ENCODE measurements at places on chromosomes 16 and 17.

DNA sequence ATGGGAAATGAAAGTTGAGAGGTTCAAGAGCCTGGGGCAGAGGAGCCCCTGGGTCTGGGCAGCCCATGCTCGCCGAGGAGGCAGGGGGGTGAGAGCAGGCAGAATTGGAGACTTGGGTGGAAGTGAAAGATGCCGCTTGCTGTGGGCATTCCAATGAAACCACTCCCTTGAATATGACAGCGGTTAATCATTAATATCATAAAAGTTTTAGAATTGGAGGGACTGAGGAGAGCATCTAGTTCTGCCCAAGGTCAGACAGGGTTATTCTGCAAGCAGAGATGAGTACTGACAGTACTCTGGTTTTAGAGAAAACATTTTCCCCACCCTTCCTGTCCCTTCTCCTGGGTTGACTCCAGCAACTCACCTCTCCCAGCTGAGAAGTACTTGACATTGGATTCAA is 180.2 kb downstream of the MSI2 start:
- DNase-seq = no peak

DNA sequence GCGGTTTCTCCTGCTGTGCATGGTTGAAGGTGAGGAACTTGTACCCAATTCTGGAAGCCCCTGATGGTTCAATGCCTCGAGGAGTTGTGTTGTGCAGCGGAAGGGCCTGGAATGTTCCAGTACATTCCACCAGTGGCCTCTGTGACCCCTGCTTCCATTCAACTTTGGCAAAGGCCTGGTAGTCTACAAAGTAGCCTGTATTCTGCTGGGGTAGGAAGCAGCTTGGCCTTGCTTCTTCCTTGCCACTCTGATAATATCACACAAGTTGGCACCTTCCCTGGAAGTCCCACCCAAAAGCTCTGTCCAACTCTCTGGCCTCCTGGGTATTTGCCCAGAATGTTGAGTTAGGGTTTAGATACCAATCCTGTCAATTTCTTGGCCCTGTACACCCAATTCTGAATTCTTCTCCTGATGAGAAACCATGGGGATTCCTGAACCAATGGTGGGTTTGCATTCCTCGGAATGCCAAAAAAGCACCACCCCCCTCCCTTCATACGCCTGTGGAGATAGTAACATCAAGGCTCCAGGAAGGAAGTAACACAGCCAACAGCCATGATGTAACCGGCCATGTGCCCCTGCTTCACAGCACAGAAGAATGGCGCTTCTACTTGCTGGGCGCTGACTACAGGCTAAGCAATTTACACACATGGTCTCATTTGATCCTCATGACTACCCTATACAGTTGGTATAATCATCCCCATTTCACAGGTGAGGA is 11.8 kb upstream of the FAM117A start:
- no peak for DNase-seq

- no peak for DNase-seq
Observed at GRCh38 chr17:42883802-42884558, 16.6 kb upstream of the G6PC1 start.

GRCh38 chr17:78257810-78258322 is 26.4 kb downstream of the TMEM235 start:
- no peak for DNase-seq

- DNase-seq = no peak
Observed at GRCh38 chr16:21253470-21253869, 20.0 kb downstream of the ANKS4B start.

DNA sequence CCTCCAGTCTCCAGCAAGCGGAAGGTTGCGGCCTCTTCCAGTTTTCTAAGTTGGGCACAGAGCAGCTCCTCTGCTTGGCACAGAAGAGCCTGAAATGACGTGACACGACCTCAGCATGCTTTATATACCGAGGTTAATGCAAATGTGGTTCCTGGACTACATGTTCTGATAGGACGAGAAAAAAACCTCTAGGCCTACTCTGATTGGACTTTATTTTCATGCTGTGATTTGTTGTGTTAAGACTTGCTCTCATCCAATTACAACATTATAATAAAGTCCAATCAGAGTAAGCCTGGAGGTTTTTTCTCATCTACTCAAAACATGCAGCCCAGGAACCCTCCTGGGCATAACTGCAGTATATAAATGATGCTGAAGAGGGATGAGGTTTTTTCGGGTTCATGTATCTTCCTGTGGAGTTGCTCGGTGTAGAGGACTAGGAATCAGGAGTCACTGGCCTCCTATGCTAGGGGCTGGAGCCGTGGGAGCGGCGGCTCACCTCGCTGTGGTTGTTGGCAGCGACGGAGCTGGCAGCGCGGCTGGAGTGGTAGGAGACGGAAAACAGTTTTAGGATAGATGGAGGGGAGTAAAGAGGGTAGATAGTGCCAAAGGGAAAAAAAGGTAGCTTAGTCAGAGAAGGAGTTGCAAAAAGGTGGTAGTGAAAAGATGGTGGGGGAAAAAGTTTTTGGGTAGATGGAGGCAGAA is 878.0 kb downstream of the KCNJ18 start:
- no peak for DNase-seq

DNA sequence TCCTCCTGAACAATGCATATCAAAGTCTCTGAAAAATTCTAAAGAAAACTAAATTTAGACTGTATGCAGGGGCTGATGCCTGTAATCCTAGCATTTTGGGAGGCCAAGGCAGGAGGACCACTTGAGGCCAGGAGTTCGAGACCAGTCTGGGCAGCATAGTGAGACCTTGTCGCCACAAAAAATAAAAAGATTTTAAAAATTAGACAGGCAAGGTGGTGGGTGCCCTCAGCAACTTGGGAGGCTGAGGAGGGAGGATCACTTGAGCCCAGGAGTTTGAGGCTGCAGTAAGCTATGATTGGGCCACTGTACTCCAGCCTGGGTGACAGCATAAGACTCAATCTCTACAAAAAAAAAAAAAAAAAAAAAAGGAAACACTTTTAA is 30.1 kb upstream of the MMD start:
- DNase-seq = no peak

DNA sequence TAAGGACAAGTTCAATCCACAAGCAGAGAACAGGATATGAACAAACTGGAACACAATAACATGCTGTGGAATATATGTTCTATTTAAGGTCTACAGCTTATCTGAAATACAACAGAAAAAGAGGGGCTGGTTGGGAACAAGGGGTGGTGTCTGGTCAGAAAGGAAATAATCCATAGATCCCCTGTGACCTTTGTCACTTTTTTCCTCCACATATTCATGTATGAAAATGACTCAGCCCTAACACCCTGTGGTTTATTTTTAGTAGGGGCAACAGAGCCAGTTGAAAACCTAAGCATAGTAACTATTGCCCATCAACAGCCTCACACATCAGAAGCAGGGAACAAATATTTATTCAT is 12.3 kb upstream of the SPAG9 start:
- no peak for DNase-seq

- DNase-seq = no peak
Observed at GRCh38 chr16:77643176-77643575, 79.1 kb upstream of the NUDT7 start.

GRCh38 chr16:887846-888245 is 82.9 kb downstream of the LMF1 start:
- DNase-seq = no peak

- DNase-seq = no peak
Observed at GRCh38 chr17:72901083-72901482, 191.4 kb downstream of the SLC39A11 start.

DNA sequence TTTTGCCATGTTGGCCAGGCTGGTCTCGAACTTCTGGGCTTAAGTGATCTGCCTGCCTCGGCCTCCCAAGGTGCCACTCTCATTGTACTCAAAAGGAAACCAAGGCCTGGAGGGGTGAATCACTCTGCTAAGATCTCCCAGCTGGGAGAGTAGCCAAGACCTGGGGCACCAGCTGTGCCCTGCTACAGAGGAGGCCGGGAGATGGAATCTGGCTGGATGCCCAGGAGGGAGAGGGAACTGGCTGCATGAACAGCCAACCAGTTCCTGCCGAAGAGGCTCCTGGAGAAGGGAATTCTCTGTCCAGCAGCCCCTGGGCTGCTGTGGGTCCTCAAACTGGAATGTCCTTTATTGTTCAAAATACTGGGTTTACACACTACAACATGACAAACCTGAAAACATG is 238.7 kb upstream of the CIBAR2 start:
- DNase-seq = no peak

GRCh38 chr16:23824909-23825308 is 10.9 kb upstream of the PRKCB start:
- DNase-seq = no peak

All from T-helper 9 cell (primary cell).